Osteocyte (in vitro differentiated cells): ENCODE measurements at places on chromosomes 6 and 20. TPM values are rescaled to one million over a fixed set of nuclear protein-coding genes. Genes with fewer than 3 reads are reported as not detected.

DNA sequence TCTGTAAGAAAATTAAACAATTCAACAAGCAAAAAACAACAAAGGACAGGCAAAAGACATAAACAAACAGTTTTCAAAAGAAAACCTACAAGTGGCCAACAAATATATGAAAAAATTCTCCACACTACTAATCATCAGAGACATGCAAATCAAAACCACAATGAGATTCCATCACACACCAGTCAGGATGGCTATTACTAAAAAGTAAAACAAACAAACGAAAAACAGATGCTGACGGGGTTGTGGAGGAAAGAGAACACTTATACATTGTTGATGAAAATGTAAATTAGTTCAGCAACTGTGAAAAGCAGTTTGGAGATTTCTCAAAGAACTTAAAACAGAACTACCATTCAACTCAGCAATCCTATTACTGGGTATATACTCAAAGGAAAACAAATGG is 537.6 kb downstream of the HDGFL1 start:
- H3K36me3 ChIP-seq: no peaks in the 10 kb centered on the region
- no peak overlapping the region for H3K4me3 ChIP-seq
- no peak for DNase-seq
- H3K27ac ChIP-seq: no peak overlapping the region
- no peaks in the 10 kb centered on the region for H3K27me3 ChIP-seq

DNA sequence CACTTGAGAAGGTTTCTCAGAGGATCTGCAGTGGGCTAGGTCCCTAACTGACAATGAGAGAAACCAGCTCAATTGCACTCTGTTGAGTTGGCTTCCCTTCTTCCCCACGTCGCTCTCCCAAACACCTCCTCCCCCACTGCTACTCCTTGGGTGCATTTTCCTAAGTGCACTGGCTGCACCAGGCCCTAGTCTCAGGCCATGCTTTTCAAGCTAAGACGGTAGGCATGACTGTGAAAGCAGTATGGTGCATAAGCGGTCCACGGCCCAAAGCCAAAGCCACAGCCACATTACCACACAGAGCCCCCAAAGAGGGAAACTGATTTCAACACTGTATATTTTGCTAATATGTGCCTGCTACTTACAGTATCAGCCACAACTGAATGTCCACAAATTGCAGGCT is 62.1 kb upstream of the RBM24 start:
- no peak overlapping the region for H3K4me3 ChIP-seq
- H3K4me1 ChIP-seq: peaks cover 7% of the 10 kb centered on the region
- no peak overlapping the region for H3K27ac ChIP-seq
- H3K36me3 ChIP-seq: no peaks in the 10 kb centered on the region
- no peak for DNase-seq

DNA sequence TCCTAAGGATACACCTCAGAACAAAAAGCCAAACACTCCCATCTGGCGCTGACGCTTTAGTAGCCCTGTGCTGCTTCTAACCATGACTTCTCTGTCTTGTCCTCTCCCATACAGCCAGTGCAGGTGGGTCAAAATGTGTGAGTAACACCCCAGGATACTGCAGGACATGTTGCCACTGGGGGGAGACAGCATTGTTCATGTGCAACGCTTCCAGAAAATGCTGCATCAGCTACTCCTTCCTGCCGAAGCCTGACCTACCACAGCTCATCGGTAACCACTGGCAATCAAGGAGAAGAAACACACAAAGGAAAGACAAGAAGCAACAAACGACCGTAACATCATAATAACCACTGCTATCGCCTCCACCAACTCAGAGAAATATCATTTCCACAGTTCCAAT is 1.4 kb downstream of the DEFB132 start:
- no peaks in the 10 kb centered on the region for H3K4me1 ChIP-seq
- H3K27me3 ChIP-seq: peaks cover 48% of the 10 kb centered on the region
- DNase-seq: peak; percentile 46
- no peaks in the 10 kb centered on the region for H3K36me3 ChIP-seq

GRCh38 chr20:32436142-32436861 is 78.2 kb downstream of the ASXL1 start:
- H3K27me3 ChIP-seq: no peaks in the 10 kb centered on the region
- no peaks in the 10 kb centered on the region for H3K4me1 ChIP-seq
- H3K27ac ChIP-seq: no peak overlapping the region
- H3K36me3 ChIP-seq: peaks cover 46% of the 10 kb centered on the region
- H3K4me3 ChIP-seq: no peak overlapping the region

GRCh38 chr6:69284176-69284730 is 512.6 kb downstream of the LMBRD1 start:
- H3K36me3 ChIP-seq: no peaks in the 10 kb centered on the region
- H3K4me3 ChIP-seq: no peak overlapping the region
- no peak for DNase-seq
- H3K4me1 ChIP-seq: no peaks in the 10 kb centered on the region

- H3K27ac ChIP-seq: peak overlapping the region; percentile 99
- peak overlapping the region; percentile 95 for H3K4me3 ChIP-seq
- H3K36me3 ChIP-seq: peaks cover 4% of the 10 kb centered on the region
These were observed 1.9 kb downstream of the BLCAP start for GRCh38 chr20:37525810-37526209.

DNA sequence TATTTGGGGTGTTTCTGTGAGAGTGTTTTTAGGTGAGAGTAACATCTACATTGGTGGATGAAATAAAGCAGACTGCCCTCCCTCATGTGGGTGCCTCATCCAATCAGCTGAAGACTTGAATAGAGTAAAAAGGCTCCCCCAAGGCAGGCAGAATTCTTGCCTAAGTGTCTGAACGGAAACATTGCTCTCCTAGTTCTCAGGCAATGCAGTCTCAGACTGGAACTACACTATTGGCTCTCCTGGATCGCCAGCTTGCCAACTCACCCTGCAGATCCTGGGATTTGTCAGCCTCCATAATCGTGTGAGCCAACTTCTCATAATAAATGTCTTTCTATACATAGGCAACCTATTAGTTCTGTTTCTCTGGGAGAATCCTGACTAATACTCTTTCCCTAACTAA is 5.5 kb upstream of the TMEM170B start:
- H3K27ac ChIP-seq: no peak overlapping the region
- H3K36me3 ChIP-seq: no peaks in the 10 kb centered on the region
- H3K4me3 ChIP-seq: no peak overlapping the region
- H3K27me3 ChIP-seq: peaks cover 42% of the 10 kb centered on the region
- DNase-seq: no peak
- H3K4me1 ChIP-seq: peaks cover 4% of the 10 kb centered on the region

Gene MPIG6B
- total RNA-seq: not detected in 2 replicates

- H3K36me3 ChIP-seq: no peaks in the 10 kb centered on the region
- H3K27me3 ChIP-seq: peaks cover 11% of the 10 kb centered on the region
- H3K27ac ChIP-seq: no peak overlapping the region
- no peak overlapping the region for H3K4me3 ChIP-seq
These were observed 94.5 kb downstream of the TPBG start for GRCh38 chr6:82458147-82458546.

GRCh38 chr6:39441986-39442385 is 119.5 kb upstream of the KCNK16 start:
- H3K36me3 ChIP-seq: no peaks in the 10 kb centered on the region
- H3K27me3 ChIP-seq: no peaks in the 10 kb centered on the region
- peaks cover 5% of the 10 kb centered on the region for H3K4me1 ChIP-seq
- H3K4me3 ChIP-seq: no peak overlapping the region
- H3K27ac ChIP-seq: no peak overlapping the region

GRCh38 chr20:14984768-14985622 is 647.6 kb upstream of the FLRT3 start:
- no peaks in the 10 kb centered on the region for H3K27me3 ChIP-seq
- peaks cover 4% of the 10 kb centered on the region for H3K4me1 ChIP-seq
- no peak for DNase-seq
- H3K36me3 ChIP-seq: no peaks in the 10 kb centered on the region
- H3K27ac ChIP-seq: no peak overlapping the region

Gene NEURL2
- total RNA-seq: 7.3 and 7.4 TPM in 2 replicates

- no peak for DNase-seq
- no peak overlapping the region for H3K4me3 ChIP-seq
- H3K27me3 ChIP-seq: no peaks in the 10 kb centered on the region
- H3K36me3 ChIP-seq: no peaks in the 10 kb centered on the region
These were observed 186.8 kb downstream of the UBE3D start for GRCh38 chr6:82878812-82879211.

GRCh38 chr6:63502156-63502555 is 70.1 kb upstream of the LOC128125822 start:
- no peaks in the 10 kb centered on the region for H3K27me3 ChIP-seq
- no peaks in the 10 kb centered on the region for H3K4me1 ChIP-seq
- DNase-seq: no peak
- H3K36me3 ChIP-seq: no peaks in the 10 kb centered on the region
- H3K27ac ChIP-seq: no peak overlapping the region

DNA sequence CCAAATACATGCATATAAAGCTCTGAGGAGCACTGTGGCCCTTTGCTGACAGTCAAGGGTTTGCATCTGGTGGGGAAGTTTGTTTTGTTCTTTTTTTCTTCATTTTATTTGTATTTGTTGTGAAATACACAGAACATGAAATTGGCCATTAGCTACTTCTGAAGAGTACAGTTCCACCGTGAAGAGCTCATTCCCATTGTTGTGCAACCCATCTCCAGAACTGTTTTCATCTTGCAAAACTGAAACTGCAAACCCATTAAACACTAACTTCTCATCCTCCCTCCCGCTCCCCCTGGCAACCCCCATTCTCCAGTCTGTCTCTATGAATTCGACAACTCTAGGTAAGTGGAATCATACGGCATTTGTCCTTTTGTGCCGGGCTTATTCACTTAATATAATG is 231.3 kb downstream of the TFAP2C start:
- no peaks in the 10 kb centered on the region for H3K27me3 ChIP-seq
- H3K4me3 ChIP-seq: no peak overlapping the region
- peaks cover 47% of the 10 kb centered on the region for H3K4me1 ChIP-seq
- peak overlapping the region; percentile 81 for H3K27ac ChIP-seq
- no peaks in the 10 kb centered on the region for H3K36me3 ChIP-seq

Gene HLA-DQA2
- not detected in 2 replicates for total RNA-seq

DNA sequence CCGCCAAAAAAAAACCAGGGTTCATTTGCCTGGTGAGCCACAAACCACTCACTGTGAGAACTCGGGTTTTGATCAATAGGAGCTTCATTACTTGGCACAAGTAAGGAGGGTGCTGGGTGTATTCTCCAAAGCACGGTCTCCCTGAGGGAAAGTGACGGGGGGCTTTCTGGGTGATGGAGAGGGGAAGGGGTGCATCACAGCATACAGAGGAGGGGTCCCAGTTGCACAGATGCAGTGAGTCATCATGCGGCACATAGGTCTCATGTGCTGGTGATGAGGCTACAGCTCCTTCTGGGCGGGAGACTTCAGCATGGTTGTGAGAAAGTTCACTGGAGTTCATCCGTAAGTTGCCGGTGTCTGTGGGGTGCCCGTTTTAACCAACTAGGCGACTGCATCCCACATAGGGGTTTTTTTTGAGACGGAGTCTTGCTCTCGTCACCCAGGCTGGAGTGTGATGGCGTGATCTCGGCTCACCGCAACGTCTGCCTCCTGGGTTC is 36.2 kb downstream of the SUN5 start:
- no peaks in the 10 kb centered on the region for H3K36me3 ChIP-seq
- no peak overlapping the region for H3K27ac ChIP-seq
- DNase-seq: peak; percentile 46
- H3K4me1 ChIP-seq: no peaks in the 10 kb centered on the region
- H3K4me3 ChIP-seq: no peak overlapping the region

Gene PRL
- total RNA-seq: not detected in 2 replicates

Gene LBP
- not detected in 2 replicates for total RNA-seq

- no peak overlapping the region for H3K4me3 ChIP-seq
- no peaks in the 10 kb centered on the region for H3K27me3 ChIP-seq
- no peak for DNase-seq
- H3K4me1 ChIP-seq: peaks cover 4% of the 10 kb centered on the region
- no peak overlapping the region for H3K27ac ChIP-seq
These were observed 57.3 kb upstream of the CNKSR3 start for GRCh38 chr6:154567695-154568220.

Gene SIRPA
- 12.4 and 13.0 TPM in 2 replicates for total RNA-seq

DNA sequence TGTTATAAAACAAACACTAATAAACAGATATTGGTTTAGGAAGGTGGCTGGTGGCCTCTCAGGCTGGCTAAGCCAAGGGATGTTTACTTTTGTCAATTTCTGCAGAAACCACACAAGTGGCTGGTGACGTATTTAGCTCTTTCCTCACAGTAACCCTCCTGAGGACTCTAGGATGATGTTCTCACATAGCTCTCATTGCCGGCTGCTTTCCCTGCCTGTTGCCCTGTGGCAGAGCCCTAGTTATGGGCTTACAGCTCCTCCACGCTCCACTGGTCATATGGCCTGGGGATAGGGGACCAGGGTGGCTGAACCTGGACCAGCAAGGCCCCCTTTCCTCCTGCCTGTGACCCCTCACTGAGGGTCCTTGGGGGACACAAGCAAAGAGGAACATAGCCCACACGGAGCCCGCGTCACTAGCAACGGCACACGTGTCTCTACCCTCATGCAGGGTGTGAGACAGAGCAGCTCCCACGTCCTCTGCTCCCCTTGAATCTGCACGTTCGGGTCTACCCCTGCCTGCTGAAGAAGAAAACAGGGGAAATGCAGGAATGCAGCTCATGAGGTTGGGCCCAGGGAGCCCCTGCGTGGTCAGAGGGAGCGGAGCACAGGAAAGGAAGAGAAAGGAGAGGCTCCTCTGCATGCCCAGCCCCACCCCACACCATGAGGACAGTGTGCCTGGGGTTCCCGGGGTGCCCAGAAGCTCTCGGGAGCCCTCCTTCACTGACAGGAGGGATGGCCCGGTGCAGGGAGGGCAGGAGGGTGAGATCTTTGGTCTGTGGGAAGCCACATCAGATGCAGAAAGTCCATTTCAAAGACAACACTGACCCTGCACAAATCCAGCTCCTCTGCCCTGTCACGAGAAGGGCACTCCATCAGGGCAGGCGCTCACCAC is 13.9 kb downstream of the RAMACL start:
- peak overlapping the region; percentile 62 for H3K4me3 ChIP-seq
- H3K4me1 ChIP-seq: peaks cover 36% of the 10 kb centered on the region
- peaks cover 21% of the 10 kb centered on the region for H3K36me3 ChIP-seq
- H3K27me3 ChIP-seq: no peaks in the 10 kb centered on the region
- DNase-seq: no peak
- H3K27ac ChIP-seq: peak overlapping the region; percentile 90

DNA sequence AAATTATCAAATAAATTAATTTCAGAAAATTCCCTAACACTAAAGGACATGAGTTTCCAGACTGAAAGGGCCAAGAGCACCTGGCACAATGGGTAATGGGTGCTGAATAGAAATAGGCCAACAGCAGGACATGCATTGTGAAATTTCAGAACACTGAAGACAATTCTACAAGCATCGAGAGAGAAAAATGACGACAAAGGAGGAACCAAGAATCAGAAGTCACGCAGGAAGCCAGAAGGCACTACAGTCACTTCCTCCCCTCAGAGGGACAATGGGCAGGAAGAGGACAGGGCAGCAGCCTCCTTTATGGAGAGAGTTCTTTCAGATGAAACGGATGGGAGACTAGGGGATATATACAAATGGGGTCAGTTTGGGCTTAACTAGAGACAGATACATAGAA is 29.6 kb downstream of the PCNA start:
- H3K36me3 ChIP-seq: peaks cover 3% of the 10 kb centered on the region
- no peak overlapping the region for H3K27ac ChIP-seq
- no peaks in the 10 kb centered on the region for H3K4me1 ChIP-seq
- H3K4me3 ChIP-seq: no peak overlapping the region
